ENCODE measurements at places on chromosomes 6 and 20.

GRCh38 chr20:40600441-40601219 is 88.4 kb downstream of the MAFB start:
- DNase-seq, result no peak

GRCh38 chr6:88135578-88136114 is 30.5 kb downstream of the CNR1 start:
- DNase-seq, result no peak

DNA sequence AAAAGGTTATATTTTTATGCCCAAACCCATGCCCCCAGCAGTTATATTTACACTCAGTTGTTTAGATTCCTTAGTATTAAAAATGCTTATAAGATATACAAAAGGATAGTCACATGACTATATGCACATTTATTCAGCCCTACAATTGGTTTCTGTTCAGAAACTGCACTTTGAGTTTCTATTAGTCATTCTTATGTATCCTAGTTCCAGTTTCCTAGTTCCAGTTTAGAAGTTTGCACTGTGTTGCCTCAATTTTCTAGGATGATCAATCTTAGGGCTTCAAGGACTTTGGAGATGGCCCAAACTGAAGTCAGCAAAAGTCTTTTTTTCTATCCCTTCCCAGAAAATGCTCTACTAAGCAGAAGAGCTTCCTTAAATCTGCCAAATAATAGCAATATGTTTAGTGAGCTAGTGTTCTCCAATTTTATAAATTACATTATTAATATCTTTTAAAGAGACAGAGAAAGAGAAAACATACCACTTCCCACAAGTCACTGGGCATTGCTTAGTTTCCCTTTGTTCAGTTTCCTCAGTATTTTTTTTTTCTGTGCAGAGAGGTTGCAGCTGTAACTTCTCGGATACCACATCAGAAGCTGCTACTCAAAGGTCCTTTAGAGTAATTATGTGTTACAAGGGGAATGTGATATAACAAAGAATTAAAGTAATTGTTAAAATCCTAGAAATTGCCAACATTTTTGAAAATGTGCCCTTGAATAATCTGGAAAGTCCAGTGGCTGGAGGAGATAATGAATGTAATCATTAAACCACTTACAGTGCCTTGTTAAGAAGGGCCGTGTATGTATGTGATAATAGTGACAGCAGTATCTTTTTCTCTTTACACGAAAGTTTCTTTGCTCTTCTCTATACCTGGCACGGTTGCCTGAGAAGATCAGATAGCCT is 138.8 kb downstream of the KHDRBS2 start:
- no peak for DNase-seq

DNA sequence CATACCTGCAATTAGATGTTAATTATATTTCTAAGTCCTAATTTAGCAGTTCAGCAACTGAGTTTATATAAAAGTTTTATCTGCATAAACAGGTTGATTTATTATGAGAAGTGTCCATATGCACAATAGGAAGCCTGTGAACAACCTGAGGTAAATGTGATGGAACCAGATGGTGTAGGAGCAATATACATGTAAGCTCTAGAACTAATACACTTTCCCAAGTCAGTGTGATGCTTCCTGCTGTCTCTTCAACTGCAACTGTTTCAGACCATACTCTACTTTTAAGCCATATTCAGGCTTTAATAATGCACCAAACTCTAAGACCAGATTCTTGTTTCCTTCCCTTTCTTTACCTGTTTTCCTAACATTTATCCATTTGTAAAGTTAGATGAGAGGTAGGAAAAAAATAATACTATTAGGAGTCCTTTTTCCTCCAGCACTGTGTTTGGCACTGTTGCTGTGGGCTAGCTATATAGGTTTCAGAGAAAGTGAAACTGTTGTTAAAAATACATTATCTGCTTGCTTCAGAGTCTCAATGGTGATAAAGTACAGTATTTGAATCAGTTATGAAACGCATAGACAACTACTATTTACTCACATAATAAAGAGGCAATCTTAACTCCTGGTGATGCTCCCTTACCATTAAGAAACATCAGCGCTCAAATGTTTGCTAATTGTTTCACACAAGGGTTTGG is 1009.3 kb downstream of the GRIK2 start:
- DNase-seq, result no peak

- no peak for DNase-seq
Measured at GRCh38 chr20:32153156-32153665, 43.7 kb downstream of the TM9SF4 start.
